ENCODE measurements at places on chromosomes 1 and 21.

GRCh38 chr1:95005584-95005983, 67.2 kb downstream of the ALG14 start:
- DNase-seq = no peak

DNA sequence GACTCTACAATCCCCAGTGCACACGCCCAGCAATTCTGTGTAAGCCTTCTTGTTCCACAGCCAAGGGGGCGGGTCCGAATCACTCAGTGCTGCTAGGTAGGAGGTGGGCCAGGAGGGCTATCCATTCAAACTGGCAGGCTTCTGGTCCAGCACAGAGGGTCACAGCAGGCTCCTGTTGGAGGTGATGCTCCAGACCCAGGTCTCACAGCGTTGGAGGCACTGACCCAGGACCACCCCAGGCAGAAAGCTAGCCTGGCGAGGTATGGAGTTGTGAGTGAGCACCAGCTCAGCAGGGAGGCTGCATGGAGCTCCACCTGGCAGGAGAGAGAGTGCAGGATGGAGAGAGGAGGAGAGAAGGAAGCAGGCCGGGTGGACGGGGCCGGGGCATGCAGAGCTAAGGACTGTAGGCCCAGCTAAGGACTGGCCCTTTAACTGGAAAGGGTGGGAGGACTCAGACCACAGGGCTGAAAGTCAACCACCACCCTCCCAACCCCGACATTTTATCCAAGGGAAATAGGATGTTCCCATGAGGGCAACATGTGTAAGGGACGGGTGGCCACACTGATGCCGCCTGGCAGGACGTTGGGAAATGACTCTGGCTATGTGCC, 38.7 kb downstream of the GPR161 start:
- DNase-seq = no peak

GRCh38 chr1:15028102-15028501, 125.4 kb upstream of the TMEM51 start:
- DNase-seq = no peak

GRCh38 chr1:167862432-167863076, 51.4 kb downstream of the ADCY10 start:
- no peak for DNase-seq

- no peak for DNase-seq
Observed at GRCh38 chr1:210688512-210689234, 360.0 kb downstream of the HHAT start.

DNA sequence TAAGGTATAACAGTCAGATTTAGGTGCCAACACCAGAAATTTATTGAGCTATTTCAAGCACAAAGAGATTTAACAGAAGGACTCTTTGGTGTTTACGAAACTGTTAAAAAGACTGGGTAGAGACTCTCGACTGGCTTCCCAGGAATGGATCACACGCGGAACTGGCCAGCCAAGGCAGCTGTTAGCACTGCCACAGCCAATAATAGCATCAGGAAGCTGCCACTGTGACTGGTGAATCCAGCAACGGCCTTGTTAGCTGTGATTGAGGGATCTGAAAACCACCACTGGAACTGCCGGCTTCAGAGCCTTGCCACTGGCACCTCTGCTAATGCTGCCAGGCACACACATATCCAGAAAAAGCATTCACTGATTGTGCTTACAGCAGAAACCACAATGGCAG, 10.6 kb upstream of the SIM2 start:
- DNase-seq = no peak

DNA sequence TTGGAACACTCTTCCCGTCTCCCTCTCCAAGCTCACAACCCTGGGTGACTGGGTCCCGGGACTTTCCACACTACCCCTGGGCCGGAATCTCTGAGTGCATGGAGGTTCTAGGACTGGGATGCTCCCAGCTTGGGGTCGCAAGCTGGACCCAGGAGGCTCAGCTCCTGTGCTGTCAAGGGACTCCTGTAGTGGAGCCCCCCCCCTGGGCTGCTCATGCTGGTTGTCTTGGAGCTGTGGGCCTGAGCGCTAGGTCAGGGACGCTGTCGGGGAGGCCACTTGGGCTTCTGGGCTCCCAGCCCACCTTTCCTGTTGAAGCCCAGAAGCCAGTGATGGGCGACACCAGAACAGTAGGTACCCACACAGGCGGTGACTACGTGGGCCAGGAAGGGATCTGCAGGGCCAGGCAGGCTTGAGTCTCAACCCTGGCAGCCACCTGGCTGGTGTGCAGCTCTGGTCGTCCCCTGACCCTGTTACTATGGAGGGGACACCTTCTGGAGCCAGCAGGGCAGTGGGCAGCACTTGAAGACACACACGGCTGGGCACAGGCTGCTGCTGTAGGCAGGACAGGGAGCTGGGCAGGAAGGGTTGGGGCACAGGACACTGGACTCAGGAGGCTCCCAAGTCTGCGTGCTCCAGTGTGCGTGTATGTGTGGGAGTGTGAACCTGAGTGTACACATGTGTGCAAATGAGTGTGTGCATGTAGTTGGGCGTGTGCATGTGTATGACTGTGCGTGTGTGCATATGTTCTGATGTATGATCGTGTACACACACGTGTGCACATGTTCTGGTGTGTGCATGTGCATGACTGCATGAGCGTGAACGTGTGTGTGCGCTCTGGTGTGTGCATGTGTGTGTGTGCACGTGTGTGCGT, 3.0 kb downstream of the MMEL1 start:
- DNase-seq = no peak
